ENCODE measurements at places on chromosomes 6 and 20. TPM values are rescaled to one million over a fixed set of nuclear protein-coding genes. Genes with fewer than 3 reads are reported as not detected.
A peak's percentile ranks its signal among the peaks of the same experiment; 100 is the strongest.

DNA sequence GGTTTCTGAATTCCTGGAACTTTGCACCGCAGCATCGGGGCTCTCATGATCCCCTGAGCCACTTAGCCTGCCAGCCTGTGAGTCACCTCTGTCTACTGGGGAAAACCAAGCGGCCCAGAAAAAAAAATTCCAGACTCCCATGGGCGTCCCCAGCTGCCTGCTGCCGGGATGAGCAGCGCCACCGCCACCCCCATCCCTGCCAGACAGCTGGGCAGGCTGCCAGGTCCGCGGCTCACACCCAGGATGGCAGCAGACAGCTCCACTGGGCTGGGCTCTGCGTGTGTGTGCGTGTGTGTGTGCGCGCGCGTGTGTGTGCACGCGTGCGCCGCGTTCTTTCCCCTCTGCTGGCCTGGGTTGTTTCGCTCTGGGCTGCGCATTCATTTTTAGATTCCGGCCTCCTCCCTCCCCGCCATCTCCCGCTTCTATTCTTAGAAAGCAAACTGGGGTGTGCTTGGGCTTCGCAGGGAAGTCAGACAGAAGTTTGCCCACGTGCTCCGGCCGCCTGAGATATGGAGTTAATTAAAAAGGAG lies 38.9 kb upstream of the PMEPA1 start:
- DNase-seq, result peak; percentile 92
- no peaks in the 10 kb centered on the region for H3K36me3 ChIP-seq
- H3K4me3 ChIP-seq, result peak overlapping the region; percentile 67
- H3K27ac ChIP-seq, result no peak overlapping the region
- H3K4me1 ChIP-seq, result peaks cover 7% of the 10 kb centered on the region
- H3K27me3 ChIP-seq, result peaks cover 16% of the 10 kb centered on the region

The NKX2-2 gene
- polyA plus RNA-seq, result not detected

GRCh38 chr6:11460837-11461661 lies 76.5 kb upstream of the TMEM170B start:
- no peaks in the 10 kb centered on the region for H3K36me3 ChIP-seq
- DNase-seq, result no peak
- H3K4me3 ChIP-seq, result no peak overlapping the region
- H3K27me3 ChIP-seq, result no peaks in the 10 kb centered on the region
- no peak overlapping the region for H3K27ac ChIP-seq
- H3K4me1 ChIP-seq, result no peaks in the 10 kb centered on the region

DNA sequence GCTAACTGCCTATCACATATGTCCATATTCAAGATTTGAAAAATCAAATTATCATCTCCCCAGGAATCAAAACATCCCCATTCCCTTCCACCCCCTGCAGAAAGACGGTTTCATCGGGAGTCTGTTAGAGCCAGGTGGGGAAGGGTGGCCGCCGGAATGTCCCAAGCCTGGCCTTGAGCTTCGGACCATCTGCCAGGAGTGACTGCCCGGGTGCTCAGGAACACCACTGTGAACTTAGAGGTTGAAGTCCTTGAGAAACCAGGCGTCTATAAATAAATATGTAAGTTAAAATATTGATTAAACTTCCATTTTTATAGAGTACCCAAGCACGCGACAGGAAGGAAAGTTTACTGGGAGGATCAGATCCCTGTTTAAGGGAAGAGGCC lies 250.8 kb downstream of the DLL1 start:
- peaks cover 8% of the 10 kb centered on the region for H3K4me1 ChIP-seq
- H3K27me3 ChIP-seq, result no peaks in the 10 kb centered on the region
- H3K27ac ChIP-seq, result no peak overlapping the region
- DNase-seq, result no peak
- H3K36me3 ChIP-seq, result no peaks in the 10 kb centered on the region

GRCh38 chr6:16432075-16433032 lies 194.0 kb downstream of the GMPR start:
- no peaks in the 10 kb centered on the region for H3K36me3 ChIP-seq
- peaks cover 25% of the 10 kb centered on the region for H3K4me1 ChIP-seq
- DNase-seq, result peak; percentile 45
- H3K27me3 ChIP-seq, result no peaks in the 10 kb centered on the region
- no peak overlapping the region for H3K4me3 ChIP-seq

- no peak overlapping the region for H3K27ac ChIP-seq
- no peak overlapping the region for H3K4me3 ChIP-seq
- no peaks in the 10 kb centered on the region for H3K27me3 ChIP-seq
- DNase-seq, result no peak
These were observed 560.4 kb upstream of the SYNCRIP start for GRCh38 chr6:86203044-86203443.

DNA sequence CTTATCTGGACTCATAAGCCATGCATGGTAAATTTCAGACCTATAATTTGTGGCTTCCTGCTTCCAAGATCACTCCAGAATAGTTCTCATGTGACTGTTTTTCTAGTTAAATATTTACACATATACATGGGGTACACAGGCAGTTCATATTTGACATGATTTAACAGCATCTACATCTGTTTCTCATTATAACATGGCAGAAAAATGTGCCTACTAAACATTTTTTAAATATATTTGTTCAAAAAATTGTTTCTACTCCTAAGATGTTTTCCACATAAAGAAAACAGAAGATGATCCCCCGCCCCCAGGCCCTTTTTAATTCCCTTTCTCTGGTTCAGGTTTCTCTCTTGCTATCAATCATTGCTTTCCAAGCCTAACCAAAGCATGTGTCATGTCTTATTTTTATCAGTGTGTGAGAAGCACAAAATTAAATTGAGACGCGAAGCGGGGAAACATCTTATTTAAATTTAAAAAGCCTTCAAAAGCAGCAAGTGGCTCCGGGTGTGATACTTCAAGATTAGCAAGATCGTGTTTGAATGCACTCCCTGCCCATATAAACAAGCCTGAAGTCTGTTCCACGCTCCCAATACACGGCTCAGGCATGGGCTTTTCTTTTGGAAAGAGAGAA lies 37.3 kb downstream of the IPCEF1 start:
- no peaks in the 10 kb centered on the region for H3K36me3 ChIP-seq
- no peak overlapping the region for H3K27ac ChIP-seq
- H3K27me3 ChIP-seq, result no peaks in the 10 kb centered on the region
- DNase-seq, result peak; percentile 65
- peaks cover 28% of the 10 kb centered on the region for H3K4me1 ChIP-seq

The TCP11 gene
- not detected for polyA plus RNA-seq

GRCh38 chr20:46698788-46699187 lies 9.5 kb upstream of the TP53RK start:
- DNase-seq, result peak; percentile 31
- H3K4me3 ChIP-seq, result no peak overlapping the region
- H3K27ac ChIP-seq, result no peak overlapping the region
- no peaks in the 10 kb centered on the region for H3K36me3 ChIP-seq

- H3K27me3 ChIP-seq, result peaks cover 17% of the 10 kb centered on the region
- H3K4me1 ChIP-seq, result no peaks in the 10 kb centered on the region
- no peaks in the 10 kb centered on the region for H3K36me3 ChIP-seq
- H3K27ac ChIP-seq, result no peak overlapping the region
These were observed 636 bp downstream of the ELOVL2 start for GRCh38 chr6:11043378-11043960.

The ACSS1 gene
- polyA plus RNA-seq, result 0.61 TPM

GRCh38 chr6:4603856-4604369 lies 172.3 kb upstream of the CDYL start:
- H3K4me1 ChIP-seq, result peaks cover 37% of the 10 kb centered on the region
- H3K27me3 ChIP-seq, result no peaks in the 10 kb centered on the region
- no peak overlapping the region for H3K4me3 ChIP-seq
- peak overlapping the region; percentile 30 for H3K27ac ChIP-seq
- peak; percentile 15 for DNase-seq
